ENCODE measurements at places on chromosomes 13 and 19.

DNA sequence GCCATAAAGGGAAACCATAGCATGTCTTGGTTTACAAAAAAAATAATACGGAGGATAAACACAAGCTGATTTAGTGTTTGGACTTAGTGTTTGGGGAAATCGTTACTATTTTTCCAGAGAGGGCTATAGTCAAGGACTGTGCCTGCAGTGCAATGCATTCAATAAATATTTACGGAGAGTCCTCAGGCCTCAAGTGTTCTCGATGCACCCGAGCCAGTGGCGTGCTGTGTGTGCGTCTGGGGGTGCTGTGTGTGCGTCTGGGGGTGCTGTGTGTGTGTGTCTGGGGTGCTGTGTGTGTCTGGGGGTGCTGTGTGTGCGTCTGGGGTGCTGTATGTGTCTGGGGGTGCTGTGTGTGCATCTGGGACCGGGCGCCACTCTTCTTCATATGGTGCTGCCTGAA lies 71.7 kb upstream of the GTF3A start:
- no peak for DNase-seq

- no peak for DNase-seq
Measured at GRCh38 chr13:75860935-75861334, 224.8 kb downstream of the LMO7 start.

DNA sequence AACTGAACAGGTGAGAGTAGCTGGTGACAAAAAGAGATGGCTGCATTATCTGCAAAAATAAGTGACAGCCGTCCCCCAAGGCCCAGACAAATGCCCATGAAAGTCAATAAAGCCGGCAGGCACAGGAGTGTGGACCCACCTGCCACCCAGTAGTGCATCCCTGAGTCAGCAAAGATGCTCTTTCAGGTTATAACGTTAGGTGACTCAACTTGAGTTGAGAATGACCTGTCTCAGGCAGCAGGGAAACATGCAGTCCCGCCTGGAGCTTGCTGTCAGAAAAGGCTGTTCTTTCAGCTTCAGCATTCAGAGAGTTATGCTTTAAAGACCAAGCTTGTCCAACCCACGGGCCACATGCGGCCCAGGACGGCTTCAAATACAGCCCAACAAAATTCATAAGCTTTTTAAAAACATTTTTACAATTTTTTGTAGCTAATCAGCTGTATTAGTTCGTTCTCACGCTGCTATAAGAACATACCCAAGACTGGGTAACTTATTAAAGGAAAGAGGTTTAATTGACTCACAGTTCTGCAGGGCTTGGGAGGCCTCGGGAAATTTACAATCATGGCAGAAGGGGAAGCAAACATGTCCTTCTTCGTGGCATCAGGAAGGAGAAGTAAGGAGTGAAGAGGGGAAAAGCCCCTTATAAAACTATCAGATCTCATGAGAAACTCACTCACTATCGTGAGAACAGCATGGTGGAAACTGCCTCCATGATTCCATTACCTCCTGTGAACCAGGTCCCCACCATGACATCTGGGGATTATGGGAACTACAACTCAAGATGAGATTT lies 110.4 kb downstream of the RAB20 start:
- no peak for DNase-seq

DNA sequence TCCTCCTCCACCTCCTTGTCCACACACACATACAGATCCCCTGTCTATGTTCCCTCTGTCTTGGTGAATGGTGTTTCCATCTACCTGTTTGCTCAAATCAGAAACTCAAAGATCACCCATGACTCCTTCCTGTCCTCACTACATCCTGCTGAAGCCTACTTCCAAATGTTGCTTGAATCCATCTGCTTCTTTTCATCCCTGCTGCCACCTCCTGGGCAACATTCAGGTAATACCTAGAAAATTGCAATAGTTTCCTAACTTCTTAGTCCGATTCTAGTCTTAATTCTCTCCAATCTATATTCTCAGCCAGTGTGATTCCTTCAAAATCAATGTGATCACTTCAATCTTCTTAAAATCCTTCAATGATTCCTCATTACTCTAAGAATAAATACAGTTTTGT lies 155.5 kb upstream of the STARD13 start:
- DNase-seq = no peak

GRCh38 chr19:10565028-10565566 lies 713 bp downstream of the KRI1 start:
- no peak for DNase-seq

DNA sequence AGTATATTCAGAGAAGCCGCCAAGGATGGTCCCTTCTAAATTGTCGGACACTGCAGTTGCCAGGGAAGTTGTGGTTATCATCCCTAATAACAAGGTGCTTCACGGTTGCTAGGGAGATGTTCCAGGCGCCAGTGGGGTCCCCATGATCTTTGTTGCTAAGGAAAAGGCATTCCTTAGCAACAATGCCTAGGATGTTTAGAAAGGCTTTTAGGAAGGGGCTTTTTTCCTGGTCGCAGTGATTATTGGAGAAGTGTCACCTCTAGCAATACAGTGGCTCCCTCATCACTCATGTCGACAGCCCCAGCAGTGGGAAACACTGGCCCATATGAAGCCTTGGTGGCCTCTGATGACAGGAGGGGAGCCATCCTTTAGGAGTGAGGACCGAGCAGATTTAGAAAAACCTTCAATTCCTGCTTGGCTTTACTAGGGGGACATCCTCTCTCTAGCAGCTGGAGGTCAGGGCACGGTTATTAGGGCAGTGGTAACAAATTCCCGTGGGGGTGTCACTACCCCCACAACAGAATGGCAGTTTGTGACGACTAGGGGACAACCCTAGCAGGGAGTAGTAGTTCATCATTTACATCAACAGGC lies 6.4 kb upstream of the TMC4 start:
- no peak for DNase-seq

DNA sequence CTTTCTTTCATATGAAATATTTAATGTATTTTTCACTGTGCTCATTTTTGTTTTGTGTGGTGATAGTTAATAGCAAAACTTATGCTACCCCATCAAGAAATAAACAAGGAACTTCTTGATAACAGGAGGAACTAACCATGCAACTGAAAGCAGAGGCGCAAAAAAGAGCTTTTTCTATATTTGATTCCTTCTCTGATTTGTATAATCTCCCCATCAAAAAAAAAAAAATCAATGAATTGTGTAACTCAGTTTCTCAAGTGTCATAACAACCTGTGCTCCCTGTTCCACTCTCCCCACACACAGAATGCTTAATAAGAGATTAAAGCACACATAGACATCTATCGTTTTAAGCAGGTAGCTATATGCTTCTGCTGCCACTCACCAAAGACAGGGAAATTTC lies 67.3 kb upstream of the MED4 start:
- DNase-seq = no peak

DNA sequence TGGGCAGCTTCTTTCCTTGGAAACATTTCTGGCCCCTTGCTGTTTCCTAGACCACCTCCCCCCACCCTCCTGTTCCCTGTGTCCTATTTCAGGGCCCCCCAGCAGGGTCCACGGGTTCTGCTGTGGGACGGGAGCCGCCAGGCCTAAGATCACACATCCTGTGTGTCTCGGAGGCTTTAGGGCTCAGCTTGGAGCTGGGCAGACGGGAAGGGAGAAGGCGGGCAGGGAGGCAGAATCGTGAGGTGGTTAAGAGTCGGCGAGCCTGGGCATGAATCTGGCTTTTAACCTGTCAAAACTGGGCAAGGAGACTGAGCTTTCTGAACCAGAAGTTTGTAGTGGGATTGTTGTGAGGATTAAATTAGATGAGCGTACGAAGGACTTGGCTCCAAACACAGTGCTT lies 4.8 kb downstream of the KCNC3 start:
- no peak for DNase-seq

DNA sequence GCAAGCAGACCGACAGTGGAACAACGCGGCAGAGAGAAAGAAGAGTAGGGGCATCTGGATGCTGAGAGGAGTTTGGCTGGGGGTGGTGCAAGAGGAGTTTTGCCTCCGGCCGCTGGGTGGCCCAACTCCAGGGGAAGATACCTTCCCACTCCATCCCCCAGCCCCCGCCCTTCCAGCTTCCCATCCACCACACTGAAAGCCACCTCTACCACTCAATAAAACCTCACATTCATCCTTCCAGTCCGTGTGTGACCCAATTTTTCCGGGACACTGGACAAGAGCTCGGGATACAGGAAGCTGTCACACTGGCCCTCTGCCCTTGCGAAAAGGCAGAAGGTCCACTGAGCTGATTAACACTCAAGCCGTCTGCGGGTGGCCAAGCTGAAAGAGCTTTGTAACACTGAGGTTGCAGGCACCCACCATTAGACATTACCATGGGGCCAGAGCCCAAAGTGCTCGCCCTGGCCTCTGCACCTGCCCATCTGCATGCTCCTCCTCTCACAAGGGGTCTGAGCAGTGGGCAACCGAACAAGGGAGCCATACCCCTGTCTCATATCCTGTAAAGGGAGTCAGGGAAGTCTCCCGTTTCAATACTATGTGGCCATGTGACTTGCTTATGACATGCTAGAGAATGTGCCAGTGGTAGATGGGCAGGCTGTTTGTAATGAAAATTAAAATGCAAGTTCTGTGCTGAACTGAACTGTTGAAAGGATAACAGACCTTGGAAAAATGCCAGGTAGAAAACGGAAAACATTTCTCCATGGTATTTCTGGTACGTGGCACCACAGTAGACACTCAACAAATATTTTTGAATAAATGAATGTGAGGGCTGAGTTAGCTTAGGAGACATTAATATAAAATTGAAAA lies 205.1 kb upstream of the STARD13 start:
- no peak for DNase-seq

DNA sequence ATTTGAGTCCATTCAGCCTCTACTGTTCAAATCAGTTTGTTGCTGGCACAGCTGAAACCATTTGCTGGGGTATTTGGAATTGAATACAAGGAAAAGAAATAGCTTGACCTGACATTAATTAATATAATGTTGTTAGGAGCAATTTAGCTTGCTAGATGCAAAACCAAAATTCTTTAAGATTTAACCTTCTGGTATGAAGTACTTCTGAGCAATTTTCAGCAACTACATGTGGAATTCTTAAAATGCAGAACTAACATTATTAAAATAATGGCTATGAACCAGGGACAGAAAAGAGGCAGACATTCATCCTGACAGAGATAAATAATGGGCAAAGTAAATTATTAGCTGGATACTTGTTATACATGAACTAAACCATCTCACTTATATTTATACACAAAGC lies 160.0 kb upstream of the MIR17HG start:
- DNase-seq = no peak

- no peak for DNase-seq
Measured at GRCh38 chr19:28489126-28489660, 723.8 kb downstream of the UQCRFS1 start.

DNA sequence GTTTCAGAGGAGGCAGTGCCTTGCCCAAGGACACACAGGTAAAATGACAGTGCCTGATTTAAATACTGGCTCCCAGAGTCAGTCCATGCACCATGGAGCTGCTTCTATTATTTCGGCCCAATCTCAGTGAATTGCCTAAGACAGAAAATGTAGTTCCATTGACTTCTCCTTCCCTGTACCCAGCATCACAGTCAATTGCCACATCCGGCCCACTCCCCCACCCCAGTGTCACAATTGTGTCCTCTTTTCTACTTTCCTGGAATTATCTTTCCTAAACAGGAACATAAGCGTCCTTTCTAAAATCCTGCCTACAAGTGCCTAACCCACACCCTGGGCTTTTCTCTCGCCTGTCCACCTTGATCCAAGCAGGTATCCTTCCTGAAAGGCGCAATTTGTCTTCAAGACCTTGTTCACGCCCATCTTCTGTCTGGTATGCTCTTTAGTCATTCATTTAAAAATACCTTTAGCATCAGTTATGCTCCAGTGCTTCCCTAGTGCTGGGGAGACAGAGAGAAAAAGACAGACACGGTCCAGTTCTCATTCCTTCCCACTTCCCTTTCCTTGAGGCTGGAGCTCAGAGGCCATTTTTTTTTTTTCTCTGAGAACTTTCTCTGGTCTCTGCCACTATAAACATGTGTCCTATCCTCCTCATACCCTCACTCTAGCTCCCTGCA lies 411.4 kb downstream of the LIG4 start:
- no peak for DNase-seq

GRCh38 chr19:12975221-12975741 lies 5.9 kb downstream of the DAND5 start:
- DNase-seq = no peak

DNA sequence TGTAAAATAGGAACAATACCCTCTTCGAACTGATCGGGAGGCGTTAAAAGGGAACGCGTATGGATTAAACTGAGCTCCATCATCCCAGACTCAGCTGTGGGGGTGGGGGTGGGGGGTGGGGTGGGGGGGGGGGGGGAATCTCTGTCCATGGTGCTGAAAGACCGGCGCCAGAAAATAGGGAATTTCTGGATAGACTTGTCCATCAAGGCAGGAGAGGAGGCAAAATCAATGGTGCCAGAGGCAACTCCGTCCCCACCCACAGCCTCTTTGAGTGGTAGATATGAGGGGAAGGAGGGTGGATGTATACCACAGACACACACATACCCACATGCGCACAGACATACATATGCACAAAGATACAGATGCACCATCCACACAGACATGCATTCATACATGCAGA lies 37.4 kb downstream of the ZNF787 start:
- DNase-seq = no peak

DNA sequence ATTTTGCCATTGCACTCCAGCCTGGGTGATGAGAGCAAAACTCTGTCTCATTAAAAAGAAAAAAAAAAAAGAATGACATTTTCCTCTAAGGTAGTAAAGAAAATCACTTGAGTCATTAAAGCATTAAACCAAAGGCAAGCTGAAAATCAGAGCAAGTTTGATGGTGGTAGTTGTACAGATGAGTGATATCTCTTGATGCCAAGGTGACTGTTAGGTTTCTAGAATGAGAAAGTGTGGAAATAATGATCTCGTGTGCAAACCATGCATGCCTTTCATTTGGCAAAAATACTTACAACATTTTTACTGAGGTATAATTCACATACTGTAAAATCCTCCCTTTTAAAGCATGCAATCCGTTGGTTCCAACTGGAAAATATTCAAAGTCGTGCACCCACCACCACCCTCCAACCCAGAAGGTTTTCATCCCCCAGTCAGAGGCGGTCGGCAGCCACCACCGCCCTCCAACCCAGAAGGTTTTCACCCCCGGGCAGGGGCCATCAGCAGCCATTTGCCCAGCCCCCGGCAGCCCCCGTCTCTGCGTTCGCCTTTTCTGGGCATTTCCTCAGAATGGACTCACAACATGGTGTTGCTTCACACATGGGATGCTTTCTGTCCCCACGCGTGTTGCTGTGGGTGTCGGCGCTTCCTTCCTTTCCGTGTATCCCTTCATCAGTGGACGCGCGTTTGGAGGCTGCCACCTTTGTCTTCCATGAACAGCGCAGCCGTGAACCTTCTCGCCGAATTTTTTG lies 90.2 kb downstream of the ATP11A start:
- peak; percentile 65 for DNase-seq

GRCh38 chr13:100129605-100130004 lies 40.7 kb downstream of the PCCA start:
- no peak for DNase-seq

GRCh38 chr19:4295972-4296771 lies 6.0 kb downstream of the TMIGD2 start:
- no peak for DNase-seq

- no peak for DNase-seq
Measured at GRCh38 chr13:110037925-110038573, 251.7 kb upstream of the IRS2 start.

Data from type B pancreatic cell (in vitro differentiated cells).